NB4 (cell line): ENCODE measurements at places on chromosomes 6 and 20.

DNA sequence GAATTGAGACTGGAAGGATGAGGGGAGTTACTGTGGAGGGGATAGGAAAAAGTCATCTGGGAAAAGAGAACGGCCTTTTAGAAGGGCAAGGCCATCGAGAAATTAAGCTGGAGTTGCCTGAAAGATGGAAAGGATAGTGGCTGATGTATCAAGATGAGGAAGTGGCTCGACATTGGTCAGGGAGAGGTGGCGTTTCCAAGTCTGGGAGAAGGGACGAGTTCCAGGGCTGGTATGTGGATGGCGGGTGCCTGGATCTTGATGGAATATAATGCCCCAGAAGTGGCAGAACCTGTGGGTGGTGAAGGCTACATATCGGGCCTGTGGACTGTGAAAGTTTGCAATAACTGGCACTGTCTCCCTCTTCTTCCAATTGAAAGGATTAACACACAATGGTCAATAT, 2.2 kb upstream of the SIRT5 start:
- no peak for DNase-seq

- no peak for DNase-seq
Observed at GRCh38 chr20:63520934-63521601, 503 bp downstream of the PPDPF start.

GRCh38 chr6:114100215-114100994, 129.5 kb upstream of the HDAC2 start:
- DNase-seq = no peak

- peak; percentile 49 for DNase-seq
Observed at GRCh38 chr20:34562641-34563040, 4.1 kb downstream of the MAP1LC3A start.

- DNase-seq = no peak
Observed at GRCh38 chr6:109255946-109256640, 126.2 kb downstream of the CD164 start.

GRCh38 chr6:30743099-30744053, 889 bp upstream of the FLOT1 start:
- DNase-seq = peak; percentile 35

- peak; percentile 32 for DNase-seq
Observed at GRCh38 chr6:137316626-137317025, 97.4 kb upstream of the IFNGR1 start.

GRCh38 chr20:4962241-4962855, 39.0 kb downstream of the SLC23A2 start:
- DNase-seq = peak; percentile 84

DNA sequence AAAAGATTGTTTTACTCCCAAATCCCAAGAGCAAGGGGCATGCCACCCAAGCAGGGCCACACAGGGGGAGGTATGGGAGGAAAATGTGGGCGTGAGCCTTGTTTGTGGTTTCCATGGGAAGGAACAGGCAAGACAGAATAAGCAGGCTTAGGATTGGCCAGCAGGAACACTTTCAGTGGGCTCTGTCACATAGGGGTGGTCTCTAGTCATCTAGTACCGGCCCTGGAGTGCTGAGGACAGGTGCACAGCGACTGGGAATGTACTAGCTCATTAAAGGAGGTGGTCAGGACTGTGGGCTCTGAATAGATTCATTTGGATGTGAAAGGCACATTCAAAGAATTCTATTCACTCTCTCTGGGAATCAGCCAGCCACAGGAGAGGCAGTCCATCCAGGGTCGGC, 175.6 kb downstream of the TBC1D7 start:
- DNase-seq = no peak

DNA sequence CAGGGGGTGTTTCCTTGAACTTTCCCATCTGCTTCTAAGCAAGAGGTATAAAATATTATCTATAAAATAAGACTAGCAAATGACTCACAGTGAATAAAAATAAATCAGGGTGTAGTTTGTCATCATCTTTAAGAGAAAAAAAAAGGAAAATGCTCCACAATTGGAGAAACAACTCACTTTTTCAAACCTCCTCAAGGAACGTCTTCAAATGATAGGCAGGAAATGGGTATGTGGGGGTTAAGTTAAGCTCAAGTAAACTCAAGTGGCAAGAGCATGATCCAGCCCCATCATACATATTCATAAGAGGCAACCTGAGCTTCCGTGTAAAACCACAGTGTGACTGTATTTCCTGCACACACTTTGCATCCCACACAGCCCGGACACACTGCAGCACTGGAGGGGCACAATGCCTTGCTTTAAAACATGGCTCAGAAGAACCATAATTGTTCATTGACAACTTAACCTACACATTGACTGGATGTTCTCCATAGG, 58.5 kb upstream of the CEP85L start:
- DNase-seq = peak; percentile 90

GRCh38 chr6:161134550-161135298, 139.1 kb downstream of the AGPAT4 start:
- no peak for DNase-seq

GRCh38 chr20:13563854-13564253, 74.9 kb downstream of the TASP1 start:
- no peak for DNase-seq

GRCh38 chr20:33229843-33230242, 6.0 kb upstream of the BPIFA1 start:
- DNase-seq = peak; percentile 52

- no peak for DNase-seq
Observed at GRCh38 chr6:111338843-111339242, 144.2 kb downstream of the REV3L start.

DNA sequence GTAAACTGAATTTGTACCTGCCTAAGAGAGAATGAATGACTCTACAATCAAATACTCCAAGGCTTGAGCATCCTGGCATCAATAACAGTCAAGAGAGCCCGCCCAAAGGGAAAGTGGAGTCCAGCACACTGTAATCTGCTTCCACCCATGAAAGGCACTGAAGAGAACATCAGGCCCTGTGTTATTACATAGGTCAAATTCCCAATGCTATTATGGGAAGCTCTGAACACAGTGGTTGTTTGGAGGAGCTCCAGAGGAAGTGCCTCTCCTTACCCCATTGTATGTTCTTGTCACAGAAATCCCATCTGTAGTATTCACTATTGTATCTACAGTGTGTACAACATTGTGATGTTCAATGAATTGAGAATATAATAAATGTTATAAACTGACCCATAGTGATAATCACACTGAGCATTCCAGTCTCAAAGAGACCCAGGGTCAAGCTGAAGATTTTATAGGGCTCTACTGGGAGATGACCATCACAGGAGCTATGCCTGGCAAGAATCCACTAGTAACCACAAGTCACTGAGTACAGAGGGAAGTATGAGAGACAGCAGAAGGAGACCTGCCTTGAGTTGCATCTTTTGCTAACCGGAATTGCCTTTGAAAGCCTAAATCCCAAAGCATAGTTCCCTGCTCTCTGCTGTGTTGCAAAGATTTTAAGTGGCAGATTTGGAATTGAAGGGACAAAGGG, 446.7 kb downstream of the GJA1 start:
- DNase-seq = no peak

DNA sequence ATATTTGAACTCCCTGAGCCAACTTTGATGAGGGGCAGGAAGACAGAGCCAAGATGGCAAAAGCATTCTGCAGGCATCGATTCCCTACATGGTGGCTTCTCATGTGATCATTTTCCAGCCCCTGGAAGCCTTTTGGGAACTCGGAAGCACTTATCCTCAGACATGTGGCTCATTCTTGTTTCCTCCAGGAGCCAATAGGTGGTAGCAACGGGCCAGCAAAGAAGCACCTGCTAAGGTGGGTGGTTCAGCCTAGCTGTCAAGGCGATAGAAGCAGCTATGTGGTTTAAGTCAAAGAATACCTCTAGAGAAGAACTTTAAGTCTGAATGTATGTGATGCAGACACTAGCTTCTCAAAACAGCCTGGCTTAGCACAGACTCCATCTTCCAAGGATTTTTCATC, 64.9 kb upstream of the PAX1 start:
- DNase-seq = peak; percentile 18

- peak; percentile 84 for DNase-seq
Observed at GRCh38 chr6:27312146-27312949, at the start of gene POM121L2. TSS of gene POM121L2 (minus strand) at chr6:27312273. CDS start at chr6:27312170, 103 bp downstream.

DNA sequence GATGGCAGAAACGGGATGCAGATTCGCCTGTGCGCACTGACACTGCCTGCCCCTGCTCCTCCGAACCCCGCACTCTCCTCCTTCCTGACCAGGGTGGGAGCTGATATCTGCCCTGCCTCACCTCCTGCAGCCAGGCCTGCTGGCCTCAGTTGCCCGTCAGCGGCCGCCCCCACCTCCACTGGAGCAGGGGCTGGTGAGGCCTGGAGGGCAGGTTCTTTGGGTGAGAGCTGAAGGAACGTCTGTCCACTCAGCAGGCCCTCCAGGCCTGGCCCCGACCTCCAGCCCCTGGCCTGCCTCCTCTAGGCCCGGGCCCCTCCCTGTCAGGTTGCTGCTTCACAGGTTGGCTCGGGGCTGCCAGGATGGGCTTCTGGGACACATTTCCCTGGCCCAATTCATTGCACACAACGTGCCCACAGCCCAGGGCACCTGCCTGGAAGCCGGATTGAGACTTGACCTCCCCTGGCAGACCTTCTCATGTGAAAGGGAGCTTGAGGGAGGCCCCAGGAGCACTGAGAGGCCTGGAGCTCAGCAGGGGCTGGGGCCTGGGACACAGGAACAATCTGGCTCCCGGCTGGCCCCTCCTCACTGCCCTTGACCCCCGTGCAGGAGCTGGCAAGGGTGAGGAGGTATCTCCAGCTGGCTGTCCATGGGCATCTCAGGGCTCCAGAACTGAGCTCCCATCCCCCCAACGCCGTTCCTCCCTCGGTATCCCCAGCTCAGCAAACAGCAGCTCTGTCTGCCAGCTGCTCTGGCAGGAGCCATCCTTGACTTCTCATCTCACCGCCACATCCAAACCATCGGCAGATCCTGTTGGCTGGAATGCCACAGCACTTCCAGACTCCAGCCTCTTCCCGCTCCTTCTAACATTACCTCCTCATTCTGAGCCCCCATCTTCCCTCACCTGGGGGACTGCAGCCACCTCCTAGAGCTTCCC, 39.5 kb downstream of the SPDEF start:
- no peak for DNase-seq

DNA sequence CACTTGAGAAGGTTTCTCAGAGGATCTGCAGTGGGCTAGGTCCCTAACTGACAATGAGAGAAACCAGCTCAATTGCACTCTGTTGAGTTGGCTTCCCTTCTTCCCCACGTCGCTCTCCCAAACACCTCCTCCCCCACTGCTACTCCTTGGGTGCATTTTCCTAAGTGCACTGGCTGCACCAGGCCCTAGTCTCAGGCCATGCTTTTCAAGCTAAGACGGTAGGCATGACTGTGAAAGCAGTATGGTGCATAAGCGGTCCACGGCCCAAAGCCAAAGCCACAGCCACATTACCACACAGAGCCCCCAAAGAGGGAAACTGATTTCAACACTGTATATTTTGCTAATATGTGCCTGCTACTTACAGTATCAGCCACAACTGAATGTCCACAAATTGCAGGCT, 62.1 kb upstream of the RBM24 start:
- DNase-seq = no peak

- DNase-seq = peak; percentile 22
Observed at GRCh38 chr6:83193747-83194566, 800 bp downstream of the RWDD2A start.

GRCh38 chr6:18600255-18600654, 213.1 kb downstream of the RNF144B start:
- no peak for DNase-seq

GRCh38 chr6:47743744-47744143, 38.1 kb upstream of the OPN5 start:
- no peak for DNase-seq

DNA sequence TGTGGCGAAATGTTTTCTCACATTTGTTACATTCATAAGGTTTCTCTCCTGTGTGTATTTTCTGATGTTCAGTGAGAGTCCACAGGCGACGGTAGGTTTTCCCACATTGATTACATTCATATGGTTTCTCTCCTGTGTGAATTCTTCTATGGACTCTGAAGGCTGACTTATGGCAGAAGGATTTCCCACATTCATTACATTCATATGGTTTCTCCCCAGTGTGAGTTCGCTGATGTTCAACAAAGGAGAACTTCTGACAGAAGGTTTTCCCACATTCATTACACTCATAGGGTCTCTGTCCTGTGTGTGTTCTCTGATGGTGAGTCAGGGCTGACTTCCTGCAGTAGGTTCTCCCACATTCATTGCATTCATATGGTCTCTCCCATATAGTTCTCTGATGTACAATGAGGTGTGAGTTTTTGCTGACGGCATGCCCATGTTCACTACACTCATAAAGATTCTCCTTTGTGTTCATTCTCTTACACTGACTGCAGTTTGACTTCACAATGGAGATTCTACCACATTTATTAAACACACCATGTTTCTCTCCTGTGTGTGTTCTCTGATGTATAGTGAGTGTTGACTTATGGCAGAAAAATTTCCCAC, 11.9 kb downstream of the ZNF334 start:
- no peak for DNase-seq

- DNase-seq = no peak
Observed at GRCh38 chr6:79421001-79421411, 116.2 kb downstream of the LCA5 start.

DNA sequence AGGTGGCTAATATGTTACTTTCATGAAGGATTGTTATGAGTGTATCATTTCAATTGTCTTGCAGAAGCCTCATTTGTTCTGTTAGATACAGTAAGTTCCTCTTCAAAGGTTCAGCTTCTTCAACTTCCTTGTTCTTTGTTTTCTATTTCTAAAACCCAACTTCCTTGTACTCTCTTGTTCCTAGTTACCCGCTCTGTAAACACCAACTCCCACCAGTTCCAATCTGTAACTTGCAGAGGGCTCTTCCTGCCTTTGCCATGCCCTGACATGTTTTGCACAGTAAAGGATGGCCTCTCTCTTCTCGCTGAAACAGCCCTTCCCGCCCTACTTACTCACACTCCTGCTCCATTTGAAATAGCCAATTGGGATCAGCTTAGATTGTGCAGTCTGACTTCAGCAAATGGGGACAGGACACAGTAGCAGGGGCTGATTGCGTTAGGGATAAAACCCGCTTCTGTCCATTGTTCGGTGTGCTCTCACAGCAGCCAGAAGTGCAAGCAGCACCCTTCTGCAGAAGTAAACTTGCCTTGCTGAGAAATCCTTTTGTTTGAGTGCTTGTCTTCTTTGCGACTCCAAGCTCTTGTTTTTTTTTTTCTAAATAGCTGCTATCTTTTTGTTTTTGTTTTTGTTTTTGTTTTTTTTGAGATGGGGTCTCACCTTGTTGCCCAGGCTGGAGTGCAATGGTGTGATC, 45.9 kb upstream of the POU5F1 start:
- peak; percentile 58 for DNase-seq

DNA sequence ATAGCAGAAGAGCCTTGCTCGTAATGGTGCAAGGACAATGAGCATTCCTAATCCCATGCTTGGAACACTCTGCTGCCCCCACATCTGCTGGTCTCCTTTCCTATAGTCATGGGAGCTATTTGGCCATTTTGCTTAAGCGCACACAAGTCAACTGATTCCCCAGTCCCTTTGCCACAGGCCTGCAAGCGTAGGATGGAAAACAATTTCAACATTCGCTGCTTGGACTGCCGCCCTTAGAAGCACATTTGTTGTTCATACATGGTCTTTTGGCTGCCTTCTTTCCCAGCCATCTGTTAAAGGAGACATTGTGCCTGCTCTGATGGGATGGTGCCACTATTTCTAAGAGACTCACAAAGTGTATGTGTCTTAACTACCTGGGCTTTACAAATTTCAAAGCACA, 96.9 kb downstream of the RFX6 start:
- no peak for DNase-seq
